ENCODE measurements at places on chromosomes 1 and 21. TPM values are rescaled to one million over a fixed set of nuclear protein-coding genes. Genes with fewer than 3 reads are reported as not detected.

OLIG2 gene
- total RNA-seq: not detected

THEMIS2 gene
- total RNA-seq: 3.5 TPM

SHCBP1L gene
- not detected for total RNA-seq

FAM89A gene
- total RNA-seq: 6.8 TPM

CSF1 gene
- total RNA-seq: 6.7 TPM

TRPM2 gene
- total RNA-seq: 8.7 TPM

LMX1A gene
- not detected for total RNA-seq

SH3D21 gene
- total RNA-seq: 0.58 TPM

SPRR1A gene
- not detected for total RNA-seq

LDLRAD2 gene
- total RNA-seq: 0.22 TPM

ALPL gene
- total RNA-seq: 2.9 TPM

HJV gene
- total RNA-seq: not detected

CR1L gene
- not detected for total RNA-seq

CTSE gene
- total RNA-seq: 42.4 TPM

DNA sequence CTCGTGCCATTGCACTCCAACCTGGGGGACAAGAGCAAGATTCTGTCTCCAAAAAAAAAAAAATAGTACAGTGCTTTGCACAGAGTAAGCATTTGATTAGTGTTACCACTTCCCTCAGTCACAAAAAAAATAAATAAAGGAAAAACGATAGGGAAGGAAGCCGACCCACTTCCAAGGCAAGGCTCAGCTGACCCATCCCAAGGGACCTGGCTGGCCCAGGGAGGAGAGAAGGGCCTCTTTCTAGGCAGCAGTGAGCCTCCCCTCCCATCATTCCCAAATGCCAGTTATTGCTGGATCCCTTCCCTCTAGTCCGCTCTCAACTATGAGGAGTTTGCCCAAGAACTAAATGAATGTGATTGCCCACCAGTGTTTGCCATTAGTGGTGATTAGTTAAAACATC is 77.8 kb downstream of the TMEM53 start:
- DNase-seq: no peak

DNA sequence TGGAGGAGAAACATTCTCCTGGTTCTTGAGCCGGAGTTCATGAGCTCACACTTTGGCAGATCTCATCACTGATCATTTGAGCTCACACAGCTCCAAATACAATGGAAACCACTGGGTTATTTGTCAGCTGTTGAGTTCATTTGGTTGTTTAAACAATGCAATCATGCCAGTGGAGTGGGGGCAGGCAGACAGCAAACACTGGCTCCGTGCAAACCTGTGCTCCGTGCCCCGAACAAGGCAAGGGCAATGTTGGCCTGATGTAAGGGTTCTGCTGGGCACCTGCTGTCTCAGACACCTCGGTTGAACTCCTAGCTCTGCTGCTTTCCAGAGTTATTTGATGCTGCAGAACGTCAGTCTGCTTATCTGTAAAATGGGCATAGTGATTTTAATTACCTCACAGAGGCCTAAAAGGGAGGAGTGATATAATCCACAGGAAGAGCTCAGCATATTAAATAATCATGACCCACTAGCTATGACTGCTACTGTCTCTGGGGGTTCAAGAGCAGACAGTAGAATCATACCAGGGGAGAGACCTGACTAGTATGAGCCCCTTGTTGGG is 20.0 kb upstream of the CLIC6 start:
- DNase-seq: no peak

- DNase-seq: peak; percentile 45
Observed at GRCh38 chr21:33403786-33404585, 773 bp downstream of the IFNGR2 start.

DNA sequence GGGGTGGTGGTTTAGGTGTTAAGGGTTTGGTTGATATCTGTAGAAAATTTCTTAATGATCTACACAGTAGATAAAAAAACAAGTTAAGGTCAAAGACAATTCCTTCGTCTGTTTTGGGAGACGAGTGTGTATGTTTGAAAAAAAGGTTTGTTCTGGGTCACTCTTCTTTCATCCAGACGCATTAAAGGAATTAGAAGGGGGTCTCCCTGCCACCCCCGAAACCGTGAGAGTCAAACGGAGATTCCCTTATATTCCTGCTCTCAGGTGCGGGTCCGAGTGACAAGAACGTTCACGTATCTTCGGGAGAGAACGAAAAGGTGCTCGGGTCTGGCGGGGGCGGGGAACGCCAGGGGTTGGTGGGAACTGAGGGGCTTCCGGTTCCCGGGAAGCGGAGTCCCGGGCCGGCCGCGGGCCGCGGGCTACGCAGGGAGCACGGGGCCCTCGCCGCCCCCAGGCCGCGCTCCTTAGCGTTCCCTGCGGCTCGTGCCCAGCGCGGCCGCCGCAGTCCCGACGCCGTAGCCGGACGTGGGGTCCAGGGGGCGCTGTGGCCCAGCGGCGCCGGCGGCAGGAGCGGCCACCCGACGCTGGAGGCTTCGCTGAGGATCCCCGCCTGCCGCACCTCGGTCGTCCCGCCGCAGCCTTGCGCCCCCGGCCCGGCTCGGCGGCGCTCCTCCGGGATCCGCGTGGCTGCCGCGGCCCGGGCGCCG is at the start of gene ZFYVE9:
TSS of gene ZFYVE9 (plus strand) at position 577 of the 707 bp plus-strand sequence. CDS start 91,118 bp downstream, outside the sequence.
- DNase-seq: peak; percentile 92

DNA sequence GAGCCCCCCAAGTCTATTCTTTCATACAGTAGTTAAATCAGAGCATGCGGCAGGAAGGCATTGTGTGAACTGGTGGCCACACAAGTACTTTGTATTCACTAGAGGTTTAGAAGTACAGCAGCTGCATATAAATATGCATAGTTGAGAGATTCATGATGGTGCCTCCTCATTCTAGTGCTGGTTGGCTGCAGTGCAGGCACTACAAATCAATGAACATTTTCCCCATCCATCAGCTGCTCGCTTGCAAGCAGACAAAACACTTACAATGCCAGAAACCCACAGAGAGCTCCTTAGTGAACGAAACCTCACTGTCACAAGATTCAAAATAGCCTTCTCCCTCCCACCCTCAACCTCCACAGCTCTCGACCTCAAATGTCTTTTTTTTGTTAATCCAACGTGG is 726.2 kb downstream of the USP25 start:
- no peak for DNase-seq

GRCh38 chr1:7755448-7755847 is 15.6 kb upstream of the VAMP3 start:
- no peak for DNase-seq

- DNase-seq: no peak
Observed at GRCh38 chr1:59309795-59310548, 13.1 kb downstream of the FGGY start.

- DNase-seq: no peak
Observed at GRCh38 chr1:233443040-233443760, 115.7 kb downstream of the MAP3K21 start.

DNA sequence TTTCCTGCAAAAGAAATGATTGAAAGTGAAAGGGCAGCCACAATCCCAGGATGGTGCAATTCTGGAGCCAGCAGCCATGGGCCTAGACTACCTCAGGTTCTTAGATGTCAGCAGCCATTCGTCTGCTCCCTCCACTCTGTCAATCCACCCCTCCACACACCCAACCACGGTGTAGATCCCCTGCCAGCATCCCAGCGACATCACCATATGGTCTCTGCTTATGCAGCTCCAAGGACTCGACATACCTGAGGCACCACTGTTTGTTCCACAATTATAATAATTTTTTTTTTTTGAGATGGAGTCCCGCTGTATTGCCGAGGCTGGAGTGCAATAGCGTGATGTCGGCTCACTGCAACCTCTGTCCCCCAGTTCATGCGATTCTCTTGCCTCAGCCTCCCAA is 6.5 kb downstream of the SYNC start:
- no peak for DNase-seq

- no peak for DNase-seq
Observed at GRCh38 chr1:178536844-178537371, 24.0 kb downstream of the TEX35 start.

DNA sequence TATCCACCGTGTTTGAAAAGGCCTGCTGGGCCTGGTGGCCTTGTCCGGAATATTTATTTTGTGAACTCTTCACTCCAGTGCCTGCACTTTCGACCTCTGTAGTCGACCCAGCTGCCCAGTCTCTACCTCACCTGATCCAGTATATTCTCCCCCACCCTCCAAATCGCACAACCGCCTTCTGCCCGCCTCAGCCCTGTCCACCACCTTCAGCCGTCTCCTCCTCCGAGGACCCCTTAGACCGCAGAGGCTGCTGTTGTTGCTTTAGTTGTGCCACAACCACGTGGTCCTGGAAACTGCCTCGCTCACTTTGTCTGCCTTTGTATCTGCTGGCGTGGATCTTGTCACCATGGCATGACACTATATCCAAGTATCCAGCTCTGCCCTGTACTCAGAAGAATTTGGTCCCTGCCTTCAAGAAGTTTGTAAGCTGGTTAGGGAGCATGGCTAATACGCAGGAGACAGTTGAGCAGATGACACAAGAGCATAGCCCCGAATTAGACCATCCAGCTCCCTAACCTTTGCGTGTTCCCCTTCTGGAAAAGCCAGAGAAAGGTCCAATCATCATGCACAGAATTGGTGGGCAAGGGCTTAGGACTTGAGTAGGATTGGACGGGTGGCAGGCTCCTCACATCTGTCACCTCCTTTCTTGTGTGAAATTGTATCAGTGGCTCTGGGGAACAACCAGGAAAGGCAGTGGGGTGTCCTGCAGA is 1.5 kb downstream of the PHGDH start:
- DNase-seq: no peak

- no peak for DNase-seq
Observed at GRCh38 chr1:206427291-206427690, 43.0 kb upstream of the IKBKE start.

- no peak for DNase-seq
Observed at GRCh38 chr1:246065592-246065991, 441.5 kb downstream of the SMYD3 start.

- no peak for DNase-seq
Observed at GRCh38 chr21:31622397-31622796, 37.1 kb upstream of the SOD1 start.

GRCh38 chr1:242456726-242457269 is 67.7 kb downstream of the PLD5 start:
- DNase-seq: no peak

- no peak for DNase-seq
Observed at GRCh38 chr1:38327559-38327973, 281.0 kb upstream of the POU3F1 start.

DNA sequence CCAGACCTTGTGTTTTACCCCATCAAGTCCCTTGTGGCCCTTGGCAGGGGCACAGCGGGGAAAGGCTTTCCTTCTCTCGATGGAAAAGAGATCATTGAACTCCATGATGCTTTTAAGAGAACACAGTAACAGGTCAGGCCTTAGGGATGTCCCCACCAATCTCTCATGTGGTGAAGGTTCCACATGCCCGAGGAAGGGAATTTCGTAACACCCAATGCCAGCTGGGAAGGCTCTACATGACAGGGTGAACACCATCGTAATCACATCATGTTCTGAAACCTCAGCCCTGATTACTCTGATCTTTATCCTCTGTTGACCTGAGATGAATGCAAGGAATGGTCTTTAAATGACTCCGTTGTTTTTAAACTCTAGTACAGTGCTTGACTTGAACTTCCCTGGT is 105.5 kb upstream of the SPAG17 start:
- no peak for DNase-seq

- no peak for DNase-seq
Observed at GRCh38 chr1:222845763-222846162, 30.9 kb downstream of the DISP1 start.

- no peak for DNase-seq
Observed at GRCh38 chr21:14550135-14550534, 4.0 kb upstream of the SAMSN1 start.

GRCh38 chr1:67264899-67265298 is 42.8 kb upstream of the IL12RB2 start:
- DNase-seq: no peak

- no peak for DNase-seq
Observed at GRCh38 chr1:186291271-186291670, 83.8 kb downstream of the TPR start.

DNA sequence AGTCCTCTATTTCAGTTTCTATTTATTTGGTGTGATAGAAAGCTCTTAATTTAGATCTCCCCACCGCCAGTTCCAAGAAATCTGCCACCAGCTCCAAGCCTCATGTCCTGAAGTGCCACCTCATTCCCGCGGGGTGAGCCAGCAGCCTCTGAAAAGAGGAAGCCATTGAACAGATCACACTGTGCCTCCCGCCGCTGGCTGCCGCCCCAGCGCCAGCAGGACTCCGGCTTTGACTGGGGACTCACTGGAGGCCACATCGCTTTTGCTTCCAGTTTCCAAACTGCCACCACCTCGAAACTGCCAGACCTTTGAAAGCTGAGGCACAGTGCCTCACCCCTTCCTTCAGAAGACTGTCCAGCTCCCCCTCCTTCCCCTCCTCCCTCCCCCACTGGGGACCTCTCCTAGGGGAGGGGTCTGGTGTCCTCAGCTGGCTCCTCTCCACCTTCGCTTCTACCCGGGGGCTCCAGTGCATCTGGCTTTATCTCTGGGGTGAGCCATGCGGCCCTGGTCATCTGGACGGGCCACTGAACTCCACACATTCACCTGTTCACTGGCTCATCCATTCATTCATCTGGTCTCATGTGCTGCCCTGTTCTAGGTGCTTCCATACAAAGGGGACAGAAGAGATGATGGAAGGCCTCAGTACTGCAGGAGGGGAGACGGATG is 58.9 kb downstream of the VPS26C start:
- peak; percentile 22 for DNase-seq

DNA sequence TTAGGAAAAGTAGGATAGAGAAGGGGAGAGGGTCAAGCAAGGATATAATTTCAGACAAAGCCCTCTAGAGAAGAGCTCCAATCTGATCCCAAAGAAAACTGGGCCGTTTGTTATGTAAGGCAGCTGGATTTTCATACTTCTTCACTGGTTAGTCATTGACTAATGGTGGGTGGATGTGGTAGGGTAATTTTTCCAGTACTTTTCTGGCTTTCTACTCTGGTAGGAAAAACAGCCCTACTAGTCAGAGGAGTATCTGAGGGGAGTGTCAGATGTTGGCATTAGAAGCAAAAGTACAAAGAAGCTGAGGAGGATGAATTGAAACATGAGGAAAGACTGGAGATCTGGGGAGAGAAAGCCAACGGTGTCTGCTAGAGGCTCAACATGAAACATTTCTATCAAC is 145.3 kb downstream of the TNFSF18 start:
- no peak for DNase-seq

- DNase-seq: no peak
Observed at GRCh38 chr1:228465141-228465540, 22.0 kb upstream of the RNF187 start.

- no peak for DNase-seq
Observed at GRCh38 chr1:153670257-153670858, 435 bp downstream of the ILF2 start.

DNA sequence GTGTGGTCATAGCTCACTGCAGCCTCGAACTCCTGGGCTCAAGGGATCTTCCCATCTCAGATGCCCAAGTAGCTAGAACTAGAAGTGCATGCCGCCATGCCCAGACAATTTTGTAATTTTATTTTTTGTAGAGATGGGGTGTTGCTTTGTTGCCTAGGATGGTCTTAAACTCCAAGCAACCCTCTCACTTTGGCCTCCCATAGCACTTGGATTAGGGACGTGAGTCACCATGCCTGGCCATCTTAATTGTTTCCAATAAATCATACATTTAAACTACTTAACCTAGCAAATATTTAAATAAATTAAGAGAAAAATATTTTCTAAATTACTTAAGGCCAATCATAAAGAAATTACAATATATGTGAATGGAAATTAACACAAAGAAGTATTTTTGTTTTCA is 35.1 kb upstream of the ADGRL4 start:
- no peak for DNase-seq

Data from pancreas (tissue), 10 donors.